ENCODE measurements at places on chromosomes 2 and 18. TPM values are rescaled to one million over a fixed set of nuclear protein-coding genes. Genes with fewer than 3 reads are reported as not detected.
A peak's percentile ranks its signal among the peaks of the same experiment; 100 is the strongest.

COLEC12 gene
- total RNA-seq, result 61.1 TPM

ADRA2B gene
- total RNA-seq, result 61.8 TPM

GKN1 gene
- total RNA-seq, result not detected

APCDD1 gene
- total RNA-seq, result 32.8 TPM

FAM228A gene
- total RNA-seq, result 1.7 TPM

SF3B6 gene
- total RNA-seq, result 88.5 TPM

HTR2B gene
- total RNA-seq, result not detected

GRB14 gene
- 6.4 TPM for total RNA-seq

DNA sequence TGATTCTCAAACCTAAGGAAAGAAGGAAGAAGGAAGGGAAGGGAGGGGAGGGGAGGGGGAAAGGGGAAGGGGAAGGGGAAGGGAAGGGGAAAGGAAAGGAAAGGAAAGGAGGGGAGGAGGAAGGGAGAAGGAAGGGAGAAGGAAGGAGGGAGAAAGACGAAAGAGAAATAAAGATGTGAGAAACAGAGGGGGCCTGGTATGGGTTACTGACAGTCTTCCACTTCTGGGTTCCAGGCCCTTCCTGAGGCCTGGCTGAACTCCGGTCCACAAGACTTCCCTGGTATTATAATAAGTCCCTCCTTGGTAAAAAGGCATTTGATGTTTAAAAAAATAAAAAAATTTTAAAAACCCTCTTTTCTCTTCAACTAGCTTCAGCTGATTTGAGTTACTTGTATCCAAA, 17.4 kb downstream of the SLC4A5 start:
- H3K4me1 ChIP-seq, result peaks cover 13% of the 10 kb centered on the region
- no peaks in the 10 kb centered on the region for H3K27me3 ChIP-seq
- no peak overlapping the region for H3K4me3 ChIP-seq

- no peak overlapping the region for H3K4me3 ChIP-seq
- H3K27ac ChIP-seq, result no peak overlapping the region
- H3K36me3 ChIP-seq, result no peaks in the 10 kb centered on the region
Measured at GRCh38 chr18:23357996-23358594, 95.0 kb upstream of the RIOK3 start.

- peak; percentile 42 for DNase-seq
- no peaks in the 10 kb centered on the region for H3K4me1 ChIP-seq
- no peak overlapping the region for H3K4me3 ChIP-seq
Measured at GRCh38 chr2:29841386-29842004, 79.9 kb downstream of the ALK start.

DNA sequence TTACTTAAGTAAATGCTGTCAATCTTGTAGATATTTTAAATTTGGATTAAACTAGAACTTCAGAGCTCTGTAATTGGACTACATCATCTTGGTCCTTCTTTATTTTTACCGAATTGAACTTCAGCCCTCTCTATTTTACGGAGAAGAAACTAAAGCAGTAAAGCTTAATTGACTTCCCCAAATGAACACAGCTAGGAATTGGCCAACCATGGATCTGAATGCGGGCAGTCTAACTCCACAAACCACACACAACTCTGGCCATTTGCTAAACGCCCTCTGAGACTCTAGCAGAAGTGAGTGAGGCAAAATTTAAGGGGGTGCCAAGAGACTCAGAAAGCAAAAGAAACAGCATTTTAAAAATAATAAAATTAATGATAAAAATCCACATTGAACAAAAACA, 86.3 kb upstream of the KCTD1 start:
- H3K27ac ChIP-seq, result no peak overlapping the region
- H3K27me3 ChIP-seq, result peaks cover 7% of the 10 kb centered on the region
- no peak for DNase-seq
- no peaks in the 10 kb centered on the region for H3K36me3 ChIP-seq
- H3K4me1 ChIP-seq, result no peaks in the 10 kb centered on the region

- H3K36me3 ChIP-seq, result no peaks in the 10 kb centered on the region
- H3K27me3 ChIP-seq, result no peaks in the 10 kb centered on the region
- peaks cover 7% of the 10 kb centered on the region for H3K4me1 ChIP-seq
- H3K4me3 ChIP-seq, result no peak overlapping the region
- H3K27ac ChIP-seq, result no peak overlapping the region
Measured at GRCh38 chr2:190755772-190756415, 107.0 kb downstream of the NAB1 start.

- DNase-seq, result peak; percentile 5
- no peaks in the 10 kb centered on the region for H3K27me3 ChIP-seq
- no peak overlapping the region for H3K4me3 ChIP-seq
- H3K4me1 ChIP-seq, result peaks cover 31% of the 10 kb centered on the region
Measured at GRCh38 chr2:19942199-19942598, 40.4 kb upstream of the TTC32 start.

DNA sequence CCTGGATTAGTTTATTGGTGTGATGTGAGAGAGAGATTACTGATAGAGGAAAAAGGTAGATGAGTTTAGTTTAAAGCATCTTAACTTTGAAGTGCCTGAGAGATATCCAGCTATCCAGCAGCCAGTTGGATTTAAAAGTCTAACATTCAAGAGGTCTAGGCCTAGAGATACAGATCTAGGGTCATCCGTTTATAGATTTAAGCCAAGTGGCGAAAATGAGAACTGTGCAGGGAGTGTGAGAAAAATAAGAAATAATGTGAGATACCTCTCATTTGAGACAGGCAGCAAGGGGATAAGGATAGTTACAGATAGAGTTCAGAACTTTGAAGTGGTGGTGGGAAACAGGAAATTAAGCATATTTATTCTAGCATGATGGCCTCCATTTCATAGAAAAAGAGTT, 5.3 kb upstream of the ORC2 start:
- no peaks in the 10 kb centered on the region for H3K36me3 ChIP-seq
- H3K4me3 ChIP-seq, result no peak overlapping the region
- DNase-seq, result no peak
- H3K4me1 ChIP-seq, result no peaks in the 10 kb centered on the region
- H3K27me3 ChIP-seq, result no peaks in the 10 kb centered on the region

DNA sequence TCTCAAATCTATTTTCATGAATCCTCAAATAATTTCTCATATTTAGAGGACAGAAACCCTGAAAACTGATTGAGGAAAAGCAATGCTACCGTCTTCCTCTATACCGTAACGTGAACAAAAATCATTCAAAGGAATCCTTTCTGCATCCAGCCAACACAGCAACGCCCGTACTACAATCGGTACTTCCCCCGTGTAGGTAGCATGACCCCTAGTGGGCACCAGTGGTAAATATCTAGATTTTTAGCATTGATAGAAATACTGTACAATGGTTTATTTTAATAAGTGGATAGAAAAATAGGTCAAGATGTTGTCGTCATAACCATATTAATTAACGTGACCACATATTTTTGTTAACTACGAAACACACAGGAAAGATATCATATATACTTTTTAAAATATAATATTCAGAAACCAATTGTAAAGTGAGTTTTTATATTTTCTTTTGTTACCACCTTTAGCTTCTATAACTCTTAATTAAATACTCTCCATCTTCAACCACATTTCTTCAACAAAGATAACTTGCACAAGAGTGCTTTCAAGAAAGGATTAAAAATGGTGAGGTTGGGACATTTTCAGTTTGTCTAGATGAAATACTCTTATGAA, 194.1 kb downstream of the SS18 start:
- H3K4me3 ChIP-seq, result no peak overlapping the region
- H3K27ac ChIP-seq, result no peak overlapping the region
- H3K36me3 ChIP-seq, result no peaks in the 10 kb centered on the region
- DNase-seq, result peak; percentile 68

- H3K36me3 ChIP-seq, result no peaks in the 10 kb centered on the region
- no peak for DNase-seq
- no peaks in the 10 kb centered on the region for H3K27me3 ChIP-seq
- no peak overlapping the region for H3K4me3 ChIP-seq
- peaks cover 24% of the 10 kb centered on the region for H3K4me1 ChIP-seq
Measured at GRCh38 chr2:221075203-221075602, 496.9 kb downstream of the EPHA4 start.

- no peak for DNase-seq
- no peak overlapping the region for H3K27ac ChIP-seq
- no peaks in the 10 kb centered on the region for H3K36me3 ChIP-seq
- no peaks in the 10 kb centered on the region for H3K4me1 ChIP-seq
- H3K27me3 ChIP-seq, result no peaks in the 10 kb centered on the region
- H3K4me3 ChIP-seq, result no peak overlapping the region
Measured at GRCh38 chr2:14713248-14713647, 80.7 kb downstream of the LRATD1 start.

DNA sequence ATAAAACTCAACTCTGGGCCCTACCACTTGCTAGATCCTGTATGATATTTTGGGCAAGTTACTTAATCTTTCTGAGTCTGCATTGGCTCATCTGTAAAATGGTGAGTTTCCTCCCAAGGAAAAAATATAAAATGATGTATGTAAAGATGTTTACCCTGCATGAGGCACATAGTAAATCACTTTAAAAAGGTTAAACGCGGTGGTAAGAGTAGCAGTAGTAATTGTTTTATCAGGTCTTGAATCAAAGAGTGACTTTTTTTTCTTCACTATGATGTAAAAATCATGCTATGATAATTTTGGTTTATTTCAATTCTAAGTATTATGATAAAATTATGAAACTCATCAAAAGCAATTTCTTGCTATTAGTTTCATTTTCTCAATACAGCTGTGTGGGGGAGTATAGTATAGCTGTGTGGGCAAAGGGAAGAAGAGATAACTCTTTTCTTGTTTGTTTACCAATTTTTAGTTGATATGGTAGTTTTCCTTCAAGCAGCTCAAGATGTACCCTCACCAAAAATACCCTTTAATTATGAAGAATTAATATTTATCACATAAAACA, 10.7 kb downstream of the ARHGAP15 start:
- H3K36me3 ChIP-seq, result no peaks in the 10 kb centered on the region
- H3K4me3 ChIP-seq, result no peak overlapping the region
- no peaks in the 10 kb centered on the region for H3K27me3 ChIP-seq
- no peak for DNase-seq
- no peak overlapping the region for H3K27ac ChIP-seq

GRCh38 chr2:204881655-204882054, 336.4 kb downstream of the PARD3B start:
- H3K27me3 ChIP-seq, result no peaks in the 10 kb centered on the region
- no peak for DNase-seq
- H3K27ac ChIP-seq, result no peak overlapping the region
- H3K4me1 ChIP-seq, result peaks cover 5% of the 10 kb centered on the region
- H3K36me3 ChIP-seq, result no peaks in the 10 kb centered on the region

GRCh38 chr2:71517851-71518250, 64.5 kb downstream of the DYSF start:
- H3K4me3 ChIP-seq, result no peak overlapping the region
- H3K27ac ChIP-seq, result no peak overlapping the region
- no peaks in the 10 kb centered on the region for H3K27me3 ChIP-seq
- no peak for DNase-seq
- H3K4me1 ChIP-seq, result no peaks in the 10 kb centered on the region

- DNase-seq, result peak; percentile 38
- H3K27ac ChIP-seq, result no peak overlapping the region
- peak overlapping the region; percentile 62 for H3K4me3 ChIP-seq
- H3K36me3 ChIP-seq, result no peaks in the 10 kb centered on the region
- peaks cover 24% of the 10 kb centered on the region for H3K4me1 ChIP-seq
Measured at GRCh38 chr18:74290794-74291471, 830 bp downstream of the CYB5A start.

DNA sequence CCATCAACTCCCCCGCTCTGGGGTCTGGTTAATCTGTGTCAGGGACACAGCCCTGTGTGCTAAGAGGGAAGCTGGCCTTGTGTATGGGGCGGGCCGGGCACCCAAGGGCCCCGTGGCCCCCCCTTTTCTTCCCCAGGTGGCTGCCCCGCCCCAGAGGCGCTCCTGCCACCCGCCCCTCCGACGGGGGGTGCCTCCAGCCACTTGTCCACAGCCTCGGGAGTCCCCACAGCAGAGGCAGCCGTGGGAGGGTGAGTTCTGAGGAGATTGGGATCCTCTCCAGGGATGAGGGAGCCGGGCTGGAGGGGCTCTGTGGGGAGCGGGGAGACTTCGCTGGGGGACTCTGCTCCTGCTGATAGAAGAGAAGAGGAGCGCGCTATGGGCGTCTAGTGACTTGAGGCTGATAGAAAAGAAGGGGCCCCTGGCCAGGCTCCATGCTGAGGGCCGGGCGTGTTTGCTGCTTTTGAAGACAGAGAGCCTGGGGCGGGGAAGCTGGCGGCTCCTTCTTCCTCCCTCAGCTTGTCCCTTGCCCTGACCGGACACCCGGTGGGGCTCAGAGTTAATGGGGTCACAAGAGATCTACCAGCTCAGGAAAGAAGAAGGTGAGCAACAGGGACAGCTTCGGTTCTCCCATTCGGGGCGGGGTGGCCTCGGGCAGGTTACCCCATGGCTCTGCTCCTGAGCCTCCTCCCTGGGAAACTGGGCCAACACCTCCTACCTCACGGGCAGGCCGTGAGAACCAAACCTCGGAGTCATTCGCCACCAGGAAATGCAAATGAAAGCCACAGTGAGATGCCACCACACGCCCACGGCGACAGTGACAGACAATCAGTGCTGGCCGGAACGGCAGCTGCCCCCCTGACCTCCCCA, 89.4 kb upstream of the TAF1B start:
- peaks cover 21% of the 10 kb centered on the region for H3K4me1 ChIP-seq
- no peak overlapping the region for H3K27ac ChIP-seq
- no peak overlapping the region for H3K4me3 ChIP-seq
- H3K36me3 ChIP-seq, result no peaks in the 10 kb centered on the region
- no peaks in the 10 kb centered on the region for H3K27me3 ChIP-seq
- no peak for DNase-seq

- H3K27ac ChIP-seq, result no peak overlapping the region
- no peak overlapping the region for H3K4me3 ChIP-seq
- DNase-seq, result no peak
- H3K4me1 ChIP-seq, result peaks cover 28% of the 10 kb centered on the region
Measured at GRCh38 chr2:27713201-27713600, 49.5 kb downstream of the SLC4A1AP start.

DNA sequence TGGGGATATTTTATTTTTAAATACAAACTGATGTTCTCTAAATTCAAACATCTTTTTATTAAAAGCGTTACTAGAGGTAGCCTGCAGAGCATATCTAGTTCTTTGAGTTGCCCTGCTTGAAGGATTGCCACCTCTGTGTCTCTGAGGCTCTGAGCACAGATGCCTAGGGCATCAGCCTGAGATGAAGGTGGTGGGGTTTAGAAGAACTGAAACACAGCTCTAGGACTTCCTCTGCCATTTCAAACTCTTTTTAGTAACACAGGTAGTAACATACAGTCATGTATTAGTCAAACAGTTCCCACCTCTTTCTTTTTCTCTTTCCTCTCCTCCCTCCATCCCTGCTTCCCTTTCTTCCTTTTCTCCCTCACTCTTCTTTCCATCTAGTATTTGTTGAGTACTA, 57.6 kb downstream of the TTC21B start:
- H3K36me3 ChIP-seq, result peaks cover 25% of the 10 kb centered on the region
- H3K4me1 ChIP-seq, result no peaks in the 10 kb centered on the region
- H3K27me3 ChIP-seq, result no peaks in the 10 kb centered on the region
- no peak overlapping the region for H3K4me3 ChIP-seq
- no peak overlapping the region for H3K27ac ChIP-seq
- no peak for DNase-seq
